ENCODE measurements at places on chromosomes 1 and 21.

DNA sequence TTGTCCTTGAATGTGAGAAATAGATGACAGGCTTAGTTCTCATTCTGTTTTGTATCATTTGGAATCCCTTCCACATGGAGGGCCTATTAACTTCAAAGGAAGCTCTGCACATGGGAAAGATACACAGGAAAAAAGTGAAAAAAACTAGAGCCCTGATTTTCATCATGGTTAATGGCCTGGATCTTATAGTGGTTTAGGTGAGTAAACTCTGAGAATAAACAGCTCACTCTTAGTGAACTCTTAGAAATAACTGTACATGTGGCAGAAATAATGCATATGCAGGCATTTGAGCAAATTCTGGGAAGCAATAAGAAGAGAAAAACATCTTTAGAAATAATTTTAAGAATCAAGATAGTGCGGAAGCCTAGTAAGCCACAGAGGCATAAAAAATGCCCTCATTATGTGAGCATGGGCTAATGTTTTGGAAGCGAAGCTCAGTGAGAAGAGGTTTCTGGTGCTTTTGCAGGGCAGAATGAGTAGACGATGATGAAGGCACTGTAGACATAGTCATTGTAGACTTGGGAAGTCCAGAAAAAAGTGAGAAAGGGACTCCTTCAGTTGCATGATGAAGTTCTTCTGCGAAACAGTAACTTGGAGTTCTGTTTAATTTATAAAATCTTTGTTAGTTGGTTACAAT, 279.9 kb downstream of the DNM3 start:
- no peak for DNase-seq

DNA sequence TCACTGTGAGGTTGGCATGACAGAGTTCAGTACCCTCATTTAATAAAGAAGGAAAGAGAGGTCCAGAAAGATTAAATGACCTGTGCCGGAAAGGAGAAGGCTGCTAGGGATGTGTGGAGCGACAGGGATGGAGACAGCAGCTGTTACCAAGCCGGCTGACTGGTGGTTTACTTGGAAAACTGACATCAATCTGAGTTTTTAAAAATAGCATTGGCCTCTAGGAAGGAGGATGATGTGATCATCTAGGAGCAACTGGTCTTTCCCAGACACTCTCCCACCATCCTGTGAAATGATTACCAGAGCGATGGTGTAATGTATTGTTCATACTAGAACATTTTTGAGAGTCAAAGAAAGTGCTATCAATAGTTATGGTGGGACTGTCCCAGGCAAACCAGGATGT, 154.4 kb downstream of the ZSCAN20 start:
- DNase-seq = no peak

- DNase-seq = no peak
Measured at GRCh38 chr1:75198761-75199160, 64.6 kb downstream of the LHX8 start.

DNA sequence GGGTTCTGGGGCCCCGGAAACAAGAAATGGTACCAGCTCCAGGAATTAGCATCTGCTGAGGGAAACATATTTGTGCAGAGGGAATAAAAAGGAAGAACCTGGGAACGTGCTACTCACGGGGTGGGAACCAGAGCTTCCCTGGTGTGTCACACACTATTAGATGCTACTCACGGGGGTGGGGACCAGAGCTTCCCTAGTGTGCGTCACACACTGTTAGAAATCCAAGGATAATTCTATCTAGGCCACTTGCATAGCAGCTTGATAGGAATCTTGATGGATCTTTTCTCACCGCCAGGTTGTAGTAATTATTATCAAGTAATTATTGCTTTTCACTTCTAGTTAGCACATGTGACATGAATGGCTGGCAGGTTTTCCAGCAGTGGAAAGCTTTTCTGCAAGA, 54.5 kb upstream of the SCCPDH start:
- no peak for DNase-seq

GRCh38 chr1:221497046-221497445, 244.8 kb downstream of the DUSP10 start:
- no peak for DNase-seq

GRCh38 chr1:247212627-247213617, 41.1 kb upstream of the ZNF124 start:
- DNase-seq = no peak

DNA sequence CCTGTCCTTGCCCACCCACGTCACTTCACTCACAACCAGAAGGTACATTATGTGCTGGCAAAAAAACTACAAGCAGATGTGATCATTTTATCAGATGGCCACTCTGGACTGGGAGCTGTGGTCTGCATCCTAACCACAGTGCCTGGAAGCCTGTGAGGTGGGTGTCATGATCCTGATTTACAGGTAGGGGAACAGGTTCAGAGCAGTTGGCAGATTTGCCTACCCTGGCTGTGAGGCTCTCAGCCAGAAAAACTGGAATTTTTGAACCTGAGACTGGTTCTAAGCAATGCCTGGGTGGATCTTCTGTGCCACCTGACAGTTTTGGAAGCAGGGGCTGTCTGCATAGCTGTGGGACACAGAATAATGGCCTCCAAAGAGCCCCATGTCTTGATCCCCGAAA, 150.8 kb downstream of the SYF2 start:
- no peak for DNase-seq

- DNase-seq = peak; percentile 48
Measured at GRCh38 chr1:107139833-107140702, 771 bp upstream of the NTNG1 start.

DNA sequence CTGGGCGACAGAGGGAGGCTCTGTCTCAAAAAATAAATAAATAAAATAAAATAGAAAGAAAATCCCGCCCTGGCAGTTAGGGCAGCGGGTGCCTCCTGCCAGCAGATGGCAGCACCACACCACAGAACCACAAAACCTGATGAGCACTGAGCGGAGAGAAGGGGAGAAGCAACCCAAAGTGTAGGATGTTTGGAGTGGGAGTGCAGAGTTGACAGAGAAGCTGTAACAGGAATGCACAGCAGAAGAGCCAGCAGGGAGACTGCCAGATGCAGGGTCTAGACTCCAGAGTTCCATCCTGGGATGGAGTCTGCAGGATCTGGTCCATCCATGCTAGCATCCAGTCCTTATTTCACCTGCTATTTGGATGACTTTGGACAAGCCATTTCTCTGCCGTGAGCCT, 29.7 kb upstream of the KIRREL1 start:
- peak; percentile 81 for DNase-seq

- no peak for DNase-seq
Measured at GRCh38 chr1:191690931-191691330, 467.3 kb upstream of the RGS18 start.

GRCh38 chr1:180805316-180805715, 107.4 kb upstream of the KIAA1614 start:
- no peak for DNase-seq

GRCh38 chr1:38444311-38444710, 397.7 kb upstream of the POU3F1 start:
- no peak for DNase-seq

DNA sequence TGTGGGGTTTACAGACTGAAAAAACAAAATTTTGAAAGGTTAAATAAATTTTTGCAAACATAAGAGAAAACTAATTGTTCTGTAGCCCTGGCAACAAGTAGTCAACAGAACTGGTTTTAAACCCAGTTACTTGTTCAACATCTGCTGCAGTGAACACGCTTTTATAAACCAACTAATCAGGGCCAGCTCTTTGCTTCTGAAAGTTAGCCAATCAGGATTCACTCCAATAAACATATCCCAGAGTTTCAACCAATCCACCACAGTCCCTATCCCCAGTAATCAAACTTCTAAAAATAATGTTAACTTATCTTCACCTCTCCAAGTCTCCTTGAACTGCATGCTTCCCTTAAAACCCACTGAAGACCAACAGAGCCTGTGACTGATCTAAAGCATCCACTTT, 306.6 kb downstream of the CTH start:
- no peak for DNase-seq

DNA sequence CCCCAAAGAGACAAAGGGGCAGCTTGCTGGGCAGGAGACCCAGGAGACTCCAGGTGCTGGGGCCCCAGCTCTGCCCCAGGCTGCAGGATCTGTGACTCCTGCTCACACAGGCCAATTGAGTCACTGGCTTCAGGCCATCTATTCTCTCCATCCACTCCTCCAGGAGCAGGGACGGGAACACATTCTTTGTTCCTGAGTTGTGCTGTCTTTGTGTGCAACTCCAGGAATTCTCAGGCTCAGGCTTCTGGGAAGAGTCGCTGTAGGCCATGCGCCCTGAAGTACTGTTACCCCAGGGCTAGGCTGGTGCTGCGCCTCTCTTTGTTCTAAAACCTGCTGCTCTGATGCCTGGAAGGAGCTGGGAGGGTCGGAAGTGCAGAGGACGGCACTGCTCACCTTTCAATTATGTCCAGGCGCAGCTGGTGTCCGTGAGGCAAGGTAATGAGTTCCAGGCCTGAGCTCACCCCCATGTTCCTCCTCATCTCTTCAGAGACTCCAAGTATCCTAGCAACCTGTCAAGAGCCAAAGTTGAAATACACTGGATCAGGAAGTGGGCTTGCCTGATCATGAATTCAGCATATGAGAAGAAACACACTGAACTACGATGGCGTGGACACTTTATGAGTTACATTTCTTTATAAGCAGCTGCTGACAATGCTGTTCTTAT, 105.9 kb downstream of the BCAR3 start:
- no peak for DNase-seq

DNA sequence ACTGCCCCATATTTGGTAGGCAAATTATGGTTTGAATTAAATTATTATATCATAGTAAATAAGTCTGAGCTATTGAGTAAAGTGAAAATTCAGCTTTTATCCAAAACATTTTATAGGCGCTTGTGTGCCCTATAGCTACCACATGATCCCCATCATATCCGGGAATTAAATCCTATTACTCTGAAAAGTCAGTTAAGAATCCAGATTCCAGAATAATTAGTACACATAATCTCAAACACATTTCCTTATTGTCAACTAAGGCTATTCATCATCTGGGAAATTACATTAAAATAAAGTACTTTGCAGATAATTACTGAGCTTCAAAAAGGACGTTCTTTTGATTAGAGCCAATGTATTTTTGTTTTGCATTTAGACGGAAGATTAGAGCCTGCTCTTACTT, 72.3 kb downstream of the CTH start:
- DNase-seq = no peak

- no peak for DNase-seq
Measured at GRCh38 chr1:117070124-117070523, 10.0 kb downstream of the TTF2 start.

DNA sequence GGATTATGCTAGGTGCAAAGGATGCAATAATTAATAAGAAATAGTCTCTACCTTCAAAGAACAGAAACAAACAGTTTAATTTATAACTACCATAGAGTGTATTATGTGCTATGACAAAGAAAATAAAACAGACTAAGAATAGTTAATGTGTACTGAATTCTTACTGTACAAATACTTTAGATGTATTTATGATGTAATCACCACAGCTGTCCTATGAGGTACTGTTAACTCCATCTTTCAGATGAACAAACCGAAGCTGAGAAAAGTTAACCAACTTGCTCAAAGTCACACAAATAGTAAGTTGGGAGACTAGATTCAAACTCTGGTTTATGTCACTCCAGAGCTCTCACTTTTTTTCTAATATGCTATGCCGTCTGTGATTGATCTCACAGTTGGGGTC, 77.0 kb upstream of the FGGY start:
- DNase-seq = no peak

DNA sequence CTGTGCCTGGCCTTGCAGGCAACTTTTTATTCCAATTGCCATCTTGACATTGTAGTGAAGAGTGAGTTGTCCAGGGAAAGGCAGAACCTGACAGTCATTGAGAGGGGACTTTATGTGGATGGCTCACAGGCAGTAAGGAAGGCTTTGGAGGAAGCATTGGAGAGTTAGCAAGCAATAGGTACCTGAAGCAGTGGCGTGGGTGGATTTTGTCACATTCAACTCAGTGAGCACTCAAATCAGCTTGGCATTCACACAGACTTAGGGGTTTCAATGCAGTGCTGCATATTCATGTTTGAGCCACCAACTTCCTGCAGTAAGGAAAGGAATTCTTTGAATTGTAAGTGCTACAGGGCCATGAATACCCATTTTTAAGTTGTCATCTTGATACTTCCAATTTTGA, 69.0 kb downstream of the AK4 start:
- no peak for DNase-seq

- DNase-seq = no peak
Measured at GRCh38 chr1:222697826-222698225, 14.5 kb downstream of the AIDA start.

GRCh38 chr1:154318386-154318785, 2.5 kb upstream of the AQP10 start:
- DNase-seq = no peak

- no peak for DNase-seq
Measured at GRCh38 chr21:29237110-29238052, 61.3 kb upstream of the BACH1 start.

DNA sequence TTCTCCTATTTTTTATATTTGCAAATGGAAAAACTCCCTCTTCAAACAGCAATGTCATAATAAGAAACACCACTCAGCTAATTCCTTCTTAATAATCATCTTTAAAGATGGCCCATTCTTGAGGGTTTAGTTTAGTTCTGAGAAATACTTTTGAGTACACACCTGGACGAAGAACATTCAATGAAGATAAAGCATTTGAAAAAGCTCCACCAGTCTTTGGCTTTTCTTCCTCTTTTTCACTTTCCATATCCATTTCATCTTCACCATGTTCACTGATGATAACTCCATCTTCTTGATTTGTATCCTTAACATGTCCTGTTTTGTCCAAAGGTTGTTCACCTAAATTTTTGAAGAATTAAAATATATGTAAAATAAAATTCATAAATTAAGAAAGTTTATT, 7.4 kb downstream of the PAXBP1 start:
- no peak for DNase-seq

DNA sequence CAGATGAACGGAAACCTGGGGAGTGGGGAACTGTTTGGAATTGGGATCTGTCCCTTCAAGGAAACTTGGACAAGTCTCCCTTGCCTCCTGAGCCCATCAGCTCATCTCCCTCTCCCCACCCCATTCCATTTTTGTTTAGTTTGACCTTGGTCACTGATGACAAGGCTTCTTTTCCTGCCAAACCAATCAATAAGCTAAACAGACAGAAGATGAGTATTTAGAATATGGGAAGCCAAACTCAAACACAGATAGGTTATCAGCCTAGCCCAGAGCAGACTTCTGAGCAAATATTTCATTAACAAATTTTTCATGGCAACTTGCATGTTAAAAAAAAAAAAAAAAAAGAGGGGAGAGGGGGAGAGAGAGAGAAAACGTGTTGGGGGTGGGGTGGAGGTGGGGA, 337.2 kb upstream of the PROX1 start:
- DNase-seq = no peak

GRCh38 chr1:112146201-112146715, 156.8 kb upstream of the KCND3 start:
- DNase-seq = no peak

DNA sequence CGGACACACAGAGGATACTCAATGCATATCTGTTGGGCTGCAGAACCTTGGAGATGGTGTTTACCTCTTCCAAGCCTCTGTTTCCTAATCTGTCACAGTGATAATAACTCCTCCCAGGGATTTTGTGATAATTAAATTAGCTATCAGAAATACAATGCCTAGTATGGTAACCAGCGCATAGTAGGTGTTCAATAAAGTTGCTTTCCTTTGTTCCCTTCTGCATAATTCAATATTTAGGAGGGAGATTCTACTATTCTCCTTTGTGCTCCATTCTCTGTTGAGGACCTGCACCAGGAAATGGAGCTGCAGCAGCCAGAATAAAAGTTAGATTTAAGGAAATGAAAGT, 3.4 kb upstream of the CSF3R start:
- DNase-seq = no peak
